Ovary (tissue), 10 donors: ENCODE measurements at places on chromosomes 6 and 20. TPM values are rescaled to one million over a fixed set of nuclear protein-coding genes. Genes with fewer than 3 reads are reported as not detected.

GRCh38 chr6:121533321-121533841 lies 97.9 kb downstream of the GJA1 start:
- no peaks in the 10 kb centered on the region for H3K27me3 ChIP-seq
- DNase-seq: no peak
- H3K4me1 ChIP-seq: no peaks in the 10 kb centered on the region
- H3K4me3 ChIP-seq: no peak overlapping the region
- no peak overlapping the region for H3K27ac ChIP-seq

DNA sequence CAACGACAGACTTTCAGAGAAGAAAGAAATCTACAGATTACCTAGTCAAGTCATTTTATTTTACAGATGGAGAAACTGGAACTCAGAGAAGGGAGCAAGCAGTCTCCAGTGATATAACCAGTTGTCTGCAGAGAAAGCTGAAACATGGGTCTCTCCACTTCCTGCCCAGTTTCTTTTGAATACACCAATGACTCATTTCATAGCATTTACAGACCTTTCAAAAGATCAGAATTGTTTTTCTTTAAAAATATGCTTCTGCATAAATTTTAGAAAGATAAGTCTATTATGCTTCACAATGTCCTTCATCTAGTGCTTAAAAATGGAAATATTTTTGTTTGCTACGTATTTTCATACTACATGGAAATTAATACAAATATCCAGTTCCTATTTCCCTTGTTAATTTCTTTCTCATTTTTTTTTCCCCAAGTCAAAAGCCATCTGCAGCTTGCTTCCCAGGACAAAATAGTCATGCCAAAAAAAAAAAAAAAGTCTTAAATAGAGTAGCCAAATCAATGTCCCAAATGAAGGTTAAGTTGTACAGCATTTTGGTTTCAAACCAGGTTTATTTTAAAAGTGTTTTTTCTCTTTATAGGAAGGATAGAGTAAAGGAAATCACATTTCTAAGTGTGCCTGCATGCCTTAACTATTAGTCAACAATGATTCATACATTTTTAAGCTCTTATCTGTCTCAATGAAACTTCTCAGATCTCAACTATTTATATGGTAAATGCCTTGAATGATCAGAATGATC lies 36.9 kb downstream of the ARHGAP18 start:
- peaks cover 2% of the 10 kb centered on the region for H3K4me1 ChIP-seq
- no peaks in the 10 kb centered on the region for H3K36me3 ChIP-seq

GRCh38 chr6:12047792-12048432 lies 35.8 kb downstream of the HIVEP1 start:
- no peaks in the 10 kb centered on the region for H3K27me3 ChIP-seq
- H3K27ac ChIP-seq: no peak overlapping the region
- no peaks in the 10 kb centered on the region for H3K36me3 ChIP-seq
- DNase-seq: no peak
- H3K4me3 ChIP-seq: no peak overlapping the region

Gene BHLHE23
- not detected for polyA plus RNA-seq

DNA sequence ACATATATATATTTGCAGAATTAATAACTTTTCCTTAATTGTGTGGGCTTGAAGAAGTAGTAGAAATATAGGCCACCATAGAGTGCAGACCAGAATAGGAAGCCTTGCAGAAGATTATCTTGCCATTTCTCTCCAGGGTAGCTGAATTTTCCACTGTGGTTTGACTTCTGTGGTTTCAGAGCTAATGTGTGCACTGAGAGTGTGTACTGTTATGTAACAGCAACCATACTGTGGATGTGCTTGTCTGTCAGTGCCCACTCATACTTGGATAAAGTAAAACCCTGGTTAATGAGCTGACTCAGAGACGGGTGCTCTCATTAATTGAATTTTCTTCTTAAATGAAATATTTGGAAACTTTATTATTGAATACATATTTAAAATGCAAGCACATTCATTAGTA lies 57.2 kb downstream of the CEP43 start:
- H3K36me3 ChIP-seq: no peaks in the 10 kb centered on the region
- H3K27me3 ChIP-seq: no peaks in the 10 kb centered on the region

Gene GPR6
- polyA plus RNA-seq: not detected

- H3K27me3 ChIP-seq: no peaks in the 10 kb centered on the region
- H3K4me3 ChIP-seq: no peak overlapping the region
- no peak overlapping the region for H3K27ac ChIP-seq
- no peaks in the 10 kb centered on the region for H3K36me3 ChIP-seq
- H3K4me1 ChIP-seq: peaks cover 2% of the 10 kb centered on the region
Observed at GRCh38 chr6:3926150-3926482, 76.9 kb downstream of the FAM50B start.

- no peaks in the 10 kb centered on the region for H3K36me3 ChIP-seq
- no peak overlapping the region for H3K4me3 ChIP-seq
- no peak for DNase-seq
Observed at GRCh38 chr20:57977569-57977968, 250.9 kb downstream of the ANKRD60 start.

Gene SLC24A3
- polyA plus RNA-seq: 9.5 TPM
